Stimulated activated naive CD4-positive, alpha-beta T cell (primary cell): ENCODE measurements at places on chromosomes 2 and 18.

- DNase-seq = no peak
These were observed 35.3 kb downstream of the ZCCHC2 start for GRCh38 chr18:62558015-62558663.

DNA sequence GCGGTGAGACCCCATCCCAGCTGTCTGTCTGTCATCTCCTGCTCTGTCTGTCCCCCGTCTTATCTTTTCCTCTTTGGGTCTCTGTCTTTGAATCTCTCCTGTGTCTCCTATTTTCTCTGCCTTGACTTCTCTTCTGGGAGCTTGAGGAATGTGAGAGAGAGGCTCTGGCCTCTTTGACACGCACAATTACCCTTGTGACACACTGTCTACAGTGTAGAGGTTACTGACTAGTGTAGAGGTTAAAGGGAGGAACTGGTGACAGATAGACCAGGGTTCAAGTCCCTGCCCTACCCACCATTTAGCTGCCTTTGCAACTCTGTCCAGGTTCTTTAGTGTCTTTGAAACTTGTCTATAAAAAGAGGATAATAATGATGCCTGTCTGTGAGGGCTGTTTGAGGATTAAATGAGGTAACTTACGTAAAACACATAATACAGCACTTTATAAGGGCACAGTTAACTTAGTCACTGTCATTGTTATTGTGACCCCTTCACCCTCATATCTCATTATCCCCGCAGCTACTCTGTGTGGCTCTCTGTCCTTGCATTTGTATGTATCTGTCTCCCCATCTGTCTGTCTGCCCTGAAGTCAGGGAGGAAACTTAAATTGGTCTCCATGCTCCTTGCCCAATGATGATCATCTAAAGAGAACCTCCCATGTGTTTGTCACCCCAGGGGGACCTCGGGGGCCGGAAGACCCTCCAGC is 19.9 kb downstream of the SEMA4F start:
- DNase-seq = no peak

DNA sequence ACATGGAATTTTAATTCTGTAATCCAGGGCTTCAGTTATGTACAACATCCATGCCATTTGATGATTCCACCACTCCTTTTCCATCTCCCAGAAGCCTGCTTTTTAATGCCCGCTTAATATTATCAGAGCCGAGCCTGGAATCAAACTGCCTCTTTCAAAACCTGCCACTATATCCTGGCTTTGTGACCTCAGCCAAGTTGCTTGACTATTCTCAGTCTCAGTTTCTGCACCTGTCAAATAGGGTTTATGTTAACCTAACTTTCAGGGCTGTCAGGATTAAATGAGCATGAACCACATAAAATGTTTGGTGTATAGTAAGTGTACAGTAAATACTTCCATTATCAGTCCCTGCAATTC is 108.7 kb downstream of the XRCC5 start:
- no peak for DNase-seq

- DNase-seq = no peak
These were observed 99.6 kb upstream of the MBOAT2 start for GRCh38 chr2:9102861-9103662.

GRCh38 chr2:71482055-71482454 is 28.7 kb downstream of the DYSF start:
- no peak for DNase-seq

- DNase-seq = peak; percentile 23
These were observed 278.0 kb downstream of the NEDD4L start for GRCh38 chr18:58321986-58322385.

- no peak for DNase-seq
These were observed 36.9 kb downstream of the EHD3 start for GRCh38 chr2:31270822-31271231.
